ENCODE measurements at places on chromosomes 13 and 19. TPM values are rescaled to one million over a fixed set of nuclear protein-coding genes. Genes with fewer than 3 reads are reported as not detected.
A peak's percentile ranks its signal among the peaks of the same experiment; 100 is the strongest.

DNA sequence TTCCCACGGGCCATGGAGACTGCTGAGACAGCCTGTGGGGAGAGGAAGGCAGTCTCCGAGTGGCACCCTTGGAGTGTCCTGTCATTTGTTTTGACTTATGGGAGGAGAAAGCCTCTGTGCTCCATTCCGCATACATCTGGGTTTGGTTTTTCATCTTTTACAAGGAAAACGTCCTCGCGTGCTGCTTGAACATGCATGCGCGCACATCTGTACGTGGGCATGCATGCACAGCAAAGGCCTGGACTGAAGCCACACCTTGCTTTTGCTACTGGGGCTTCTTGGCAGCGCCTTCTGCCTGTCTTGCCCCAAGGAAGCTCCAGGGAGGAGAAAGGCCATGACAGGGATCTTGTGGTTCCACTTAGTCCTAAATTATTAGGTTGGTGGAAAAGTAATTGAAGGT is 44.0 kb downstream of the SUGP2 start:
- H3K27ac ChIP-seq, result no peak overlapping the region
- peaks cover 14% of the 10 kb centered on the region for H3K4me1 ChIP-seq
- no peak overlapping the region for H3K4me3 ChIP-seq
- peaks cover 5% of the 10 kb centered on the region for H3K27me3 ChIP-seq
- peaks cover 25% of the 10 kb centered on the region for H3K36me3 ChIP-seq
- DNase-seq, result no peak

- peak overlapping the region; percentile 52 for H3K4me3 ChIP-seq
- peak; percentile 58 for DNase-seq
- peaks cover 24% of the 10 kb centered on the region for H3K36me3 ChIP-seq
- peak overlapping the region; percentile 76 for H3K27ac ChIP-seq
- peaks cover 24% of the 10 kb centered on the region for H3K4me1 ChIP-seq
These were observed 600 bp downstream of the UBE2S start for GRCh38 chr19:55406826-55407549.

- no peak overlapping the region for H3K4me3 ChIP-seq
- H3K4me1 ChIP-seq, result no peaks in the 10 kb centered on the region
- DNase-seq, result no peak
- no peaks in the 10 kb centered on the region for H3K36me3 ChIP-seq
These were observed 21.4 kb upstream of the ZNF730 start for GRCh38 chr19:23095418-23095817.

DNA sequence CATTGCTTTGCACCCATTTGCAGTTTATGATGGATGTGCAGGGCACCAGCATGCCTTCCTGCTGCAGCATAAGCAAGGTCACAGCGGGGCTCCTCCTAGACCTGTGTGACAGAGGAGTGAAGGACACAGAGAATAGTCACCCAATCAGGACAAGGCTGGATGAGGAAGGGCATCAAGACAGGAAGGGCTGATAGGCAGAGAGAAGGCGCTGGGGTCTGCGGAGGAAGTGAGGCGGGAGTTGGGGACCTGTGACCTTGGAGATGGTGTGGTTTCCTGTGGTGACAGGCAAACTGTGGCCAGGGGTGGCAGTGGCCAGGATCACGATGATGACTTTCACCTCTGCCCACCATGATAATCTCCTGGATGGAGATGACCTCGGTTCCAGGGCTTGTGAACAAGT is 16.4 kb upstream of the KCTD15 start:
- H3K4me3 ChIP-seq, result no peak overlapping the region
- H3K27ac ChIP-seq, result no peak overlapping the region

The CASP14 gene
- total RNA-seq, result not detected

DNA sequence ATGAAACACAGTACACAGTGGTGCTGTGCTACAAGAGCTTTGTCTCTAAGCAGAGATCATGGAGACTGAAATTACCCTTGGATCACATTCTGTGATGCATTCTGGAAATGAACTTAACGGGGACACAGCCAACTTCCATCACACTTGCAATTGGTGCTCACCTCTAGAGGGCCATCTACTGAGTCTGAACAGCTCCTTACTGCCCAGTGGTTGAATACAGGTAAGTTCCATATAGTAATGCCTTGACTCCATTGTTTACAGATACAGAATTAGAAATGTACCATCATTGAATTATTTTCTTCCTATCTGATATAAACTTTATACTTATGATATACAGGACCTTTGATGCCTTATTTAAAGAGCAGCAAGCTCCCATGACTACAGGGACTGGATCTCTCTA is 686.4 kb downstream of the PCDH9 start:
- H3K36me3 ChIP-seq, result no peaks in the 10 kb centered on the region
- no peak overlapping the region for H3K4me3 ChIP-seq
- H3K27ac ChIP-seq, result no peak overlapping the region
- H3K27me3 ChIP-seq, result no peaks in the 10 kb centered on the region
- DNase-seq, result no peak

The TTC9B gene
- total RNA-seq, result not detected

- no peak overlapping the region for H3K27ac ChIP-seq
- no peaks in the 10 kb centered on the region for H3K36me3 ChIP-seq
- H3K27me3 ChIP-seq, result no peaks in the 10 kb centered on the region
These were observed 5.7 kb downstream of the OPA3 start for GRCh38 chr19:45578861-45579260.

The CBLC gene
- total RNA-seq, result not detected

GRCh38 chr13:97141564-97142005 is 80.5 kb upstream of the MBNL2 start:
- H3K27me3 ChIP-seq, result no peaks in the 10 kb centered on the region
- H3K4me3 ChIP-seq, result no peak overlapping the region
- H3K4me1 ChIP-seq, result no peaks in the 10 kb centered on the region
- no peaks in the 10 kb centered on the region for H3K36me3 ChIP-seq

DNA sequence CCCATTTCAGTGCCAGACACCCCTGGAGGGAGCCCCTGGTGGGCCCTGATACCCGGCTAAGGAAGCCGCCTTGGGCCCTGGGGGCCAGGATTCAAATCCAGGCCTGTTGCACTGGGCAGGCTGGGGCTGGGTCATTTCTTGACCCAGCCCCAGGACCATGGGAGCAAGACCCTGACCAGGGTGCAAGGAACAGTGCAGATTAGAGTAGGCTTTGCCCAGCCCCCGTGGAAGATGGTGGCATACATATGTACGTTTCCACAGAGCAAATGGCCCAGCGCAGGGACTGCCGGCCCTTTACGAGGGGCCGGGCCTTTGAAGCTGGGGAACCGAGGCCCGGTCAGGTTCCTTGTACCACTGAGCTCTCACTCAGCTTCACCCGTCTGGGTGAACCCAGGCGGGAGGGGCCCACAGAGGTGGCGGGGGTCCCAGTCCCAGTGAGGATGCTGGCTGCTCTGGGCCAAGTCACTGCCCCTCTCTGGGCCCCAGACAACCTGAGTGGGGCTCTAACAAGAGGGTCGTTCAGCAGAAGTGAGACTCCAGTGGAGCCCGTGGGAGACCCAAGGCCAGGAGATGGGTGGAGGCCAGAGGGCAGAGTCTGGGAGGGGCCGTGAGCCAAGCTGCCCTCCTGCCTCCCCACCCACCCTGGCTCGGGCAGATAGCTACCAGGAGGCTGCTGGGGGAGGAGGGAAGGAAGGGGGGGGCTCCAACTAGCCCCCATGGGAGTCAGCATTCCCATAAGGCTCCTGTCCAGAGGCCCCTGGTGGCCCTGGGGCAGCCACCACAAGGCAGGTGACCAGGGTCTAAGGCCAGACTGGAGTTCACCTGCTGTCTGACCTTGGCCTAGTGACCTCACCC is 2.7 kb downstream of the MKNK2 start:
- peaks cover 38% of the 10 kb centered on the region for H3K36me3 ChIP-seq
- H3K4me3 ChIP-seq, result no peak overlapping the region
- peak overlapping the region; percentile 77 for H3K27ac ChIP-seq
- peaks cover 87% of the 10 kb centered on the region for H3K4me1 ChIP-seq

The ZNF844 gene
- 27.4 TPM for total RNA-seq

The NCCRP1 gene
- total RNA-seq, result not detected

DNA sequence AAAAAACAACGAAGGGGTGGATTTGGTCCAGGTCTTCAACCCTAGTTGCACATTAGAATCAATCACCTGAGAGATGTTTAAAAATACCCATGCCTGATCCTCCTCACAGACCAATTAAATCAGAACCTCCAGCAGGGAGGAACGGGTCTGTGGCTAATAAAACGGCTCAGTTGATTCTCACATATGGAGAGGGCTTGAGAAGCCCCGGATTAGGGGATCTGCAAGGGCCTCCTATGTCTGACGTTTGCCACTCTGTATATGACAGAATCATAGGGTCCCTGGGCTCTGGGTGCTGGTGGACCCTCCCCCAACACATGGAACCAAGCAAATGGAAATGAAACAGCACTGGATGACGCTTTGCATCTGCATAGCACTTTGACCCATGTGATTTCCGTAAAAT is 36.7 kb upstream of the C13orf42 start:
- no peak overlapping the region for H3K4me3 ChIP-seq
- H3K27me3 ChIP-seq, result no peaks in the 10 kb centered on the region
- no peaks in the 10 kb centered on the region for H3K36me3 ChIP-seq
- DNase-seq, result no peak
- no peaks in the 10 kb centered on the region for H3K4me1 ChIP-seq

DNA sequence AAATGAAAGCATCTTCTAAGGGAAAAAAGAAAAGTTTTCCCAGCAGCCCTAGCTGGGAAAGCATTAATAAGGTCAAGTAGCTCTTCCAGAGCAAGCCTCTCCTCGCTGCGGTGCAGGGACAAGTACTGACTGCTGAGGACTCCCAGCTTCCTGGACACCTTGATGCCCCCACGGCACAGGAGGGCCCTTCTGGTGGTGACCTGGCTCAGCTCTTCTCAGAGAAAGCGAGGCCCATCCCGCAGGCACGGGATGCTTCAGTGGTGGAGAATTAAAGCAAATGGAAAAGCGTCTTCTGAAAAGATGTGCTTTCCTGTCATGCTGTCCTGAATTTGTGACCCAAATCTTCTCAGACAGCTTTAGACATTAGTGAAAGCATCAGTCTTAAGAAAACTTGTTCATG is 38.8 kb upstream of the LATS2 start:
- no peak for DNase-seq
- no peaks in the 10 kb centered on the region for H3K27me3 ChIP-seq
- H3K36me3 ChIP-seq, result no peaks in the 10 kb centered on the region
- H3K4me1 ChIP-seq, result no peaks in the 10 kb centered on the region
- no peak overlapping the region for H3K27ac ChIP-seq

GRCh38 chr13:48817166-48817802 is 158.4 kb upstream of the FNDC3A start:
- H3K36me3 ChIP-seq, result no peaks in the 10 kb centered on the region
- DNase-seq, result no peak
- H3K4me1 ChIP-seq, result no peaks in the 10 kb centered on the region

DNA sequence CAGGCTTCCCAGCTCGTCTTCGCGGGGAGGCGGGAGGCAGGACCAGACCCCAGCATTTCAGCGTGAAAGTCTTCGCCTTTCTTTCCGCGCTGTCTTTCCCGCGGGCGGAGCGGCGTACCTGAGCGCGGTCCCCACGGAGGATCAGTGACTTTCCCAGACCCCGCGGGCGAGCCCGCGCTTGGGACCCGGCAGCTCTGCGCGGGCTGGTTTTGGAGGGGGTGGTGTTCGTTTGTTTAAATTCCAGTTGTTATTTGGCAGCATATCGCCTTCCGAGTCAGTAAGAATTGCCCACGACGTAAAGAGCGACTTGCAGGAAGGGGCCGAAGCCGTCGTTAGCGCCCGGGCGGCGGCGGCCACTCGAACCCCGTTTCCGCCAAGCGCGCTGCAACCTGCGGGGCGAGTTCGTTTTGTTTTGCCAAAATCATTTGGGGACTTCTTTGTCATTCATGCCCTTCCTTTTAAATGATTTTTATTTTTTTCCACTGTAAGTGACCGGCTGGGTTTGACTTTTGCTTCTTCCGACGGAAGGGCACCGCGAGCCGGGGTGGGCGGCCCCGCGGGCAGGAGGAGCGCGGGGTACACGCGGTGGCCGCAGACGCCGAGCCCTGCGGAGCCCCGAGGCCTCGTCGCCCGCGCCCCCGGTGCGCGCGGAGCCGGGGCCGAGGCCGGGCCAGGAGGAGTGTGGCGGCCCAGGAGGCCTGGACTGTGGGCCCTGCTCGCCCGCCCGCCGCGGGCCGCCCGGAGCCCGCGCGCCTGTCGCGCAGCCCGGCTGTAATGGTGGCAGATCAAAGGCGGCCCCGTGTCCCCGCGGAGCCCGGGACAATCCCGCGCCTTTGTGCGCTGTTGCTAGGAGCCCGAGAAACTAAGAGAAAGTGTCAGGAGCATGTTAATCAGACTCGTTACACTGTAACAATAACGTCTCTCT is 75.9 kb downstream of the ZIC5 start:
- peaks cover 30% of the 10 kb centered on the region for H3K27me3 ChIP-seq
- H3K4me3 ChIP-seq, result peak overlapping the region; percentile 9
- no peaks in the 10 kb centered on the region for H3K36me3 ChIP-seq
- H3K27ac ChIP-seq, result no peak overlapping the region

The PRR20D gene
- not detected for total RNA-seq

DNA sequence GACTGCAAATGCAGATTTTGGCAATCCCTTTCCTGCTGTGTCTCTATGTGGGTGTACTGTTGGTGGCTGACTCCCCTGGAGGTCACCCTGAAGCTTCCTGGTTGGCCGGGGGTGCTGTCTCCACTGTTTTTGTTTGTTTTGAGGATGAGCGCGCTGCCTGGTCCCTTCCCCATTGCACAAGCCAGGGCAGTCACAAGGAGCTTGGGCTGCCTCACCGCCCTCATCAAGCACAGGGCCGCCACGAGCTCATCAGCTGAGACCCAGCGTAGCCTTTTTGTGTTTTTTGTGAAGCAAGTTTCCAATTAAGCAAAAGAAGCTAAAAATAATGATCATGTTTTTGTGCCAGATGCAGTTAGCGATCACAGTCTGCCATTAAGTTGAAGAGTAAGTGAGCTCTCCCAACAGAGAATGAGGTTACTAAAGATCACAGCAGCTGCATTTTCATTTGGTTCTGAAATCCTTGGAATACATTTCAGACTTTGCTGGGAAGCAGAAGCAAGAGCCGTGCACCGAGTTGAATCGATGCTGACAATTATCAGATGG is 57.8 kb downstream of the GGACT start:
- DNase-seq, result no peak
- H3K36me3 ChIP-seq, result peaks cover 9% of the 10 kb centered on the region
- H3K27ac ChIP-seq, result no peak overlapping the region
- H3K4me1 ChIP-seq, result no peaks in the 10 kb centered on the region

- H3K4me3 ChIP-seq, result no peak overlapping the region
- H3K27me3 ChIP-seq, result no peaks in the 10 kb centered on the region
- no peak overlapping the region for H3K27ac ChIP-seq
- H3K36me3 ChIP-seq, result no peaks in the 10 kb centered on the region
- H3K4me1 ChIP-seq, result no peaks in the 10 kb centered on the region
These were observed 856.6 kb upstream of the KLHL1 start for GRCh38 chr13:70964874-70965273.

The ZNF98 gene
- not detected for total RNA-seq

The ZNF415 gene
- 3.1 TPM for total RNA-seq

Data from natural killer cell (primary cell).